ENCODE measurements at places on chromosomes 5 and 9. TPM values are rescaled to one million over a fixed set of nuclear protein-coding genes. Genes with fewer than 3 reads are reported as not detected.
A peak's percentile ranks its signal among the peaks of the same experiment; 100 is the strongest.

DNA sequence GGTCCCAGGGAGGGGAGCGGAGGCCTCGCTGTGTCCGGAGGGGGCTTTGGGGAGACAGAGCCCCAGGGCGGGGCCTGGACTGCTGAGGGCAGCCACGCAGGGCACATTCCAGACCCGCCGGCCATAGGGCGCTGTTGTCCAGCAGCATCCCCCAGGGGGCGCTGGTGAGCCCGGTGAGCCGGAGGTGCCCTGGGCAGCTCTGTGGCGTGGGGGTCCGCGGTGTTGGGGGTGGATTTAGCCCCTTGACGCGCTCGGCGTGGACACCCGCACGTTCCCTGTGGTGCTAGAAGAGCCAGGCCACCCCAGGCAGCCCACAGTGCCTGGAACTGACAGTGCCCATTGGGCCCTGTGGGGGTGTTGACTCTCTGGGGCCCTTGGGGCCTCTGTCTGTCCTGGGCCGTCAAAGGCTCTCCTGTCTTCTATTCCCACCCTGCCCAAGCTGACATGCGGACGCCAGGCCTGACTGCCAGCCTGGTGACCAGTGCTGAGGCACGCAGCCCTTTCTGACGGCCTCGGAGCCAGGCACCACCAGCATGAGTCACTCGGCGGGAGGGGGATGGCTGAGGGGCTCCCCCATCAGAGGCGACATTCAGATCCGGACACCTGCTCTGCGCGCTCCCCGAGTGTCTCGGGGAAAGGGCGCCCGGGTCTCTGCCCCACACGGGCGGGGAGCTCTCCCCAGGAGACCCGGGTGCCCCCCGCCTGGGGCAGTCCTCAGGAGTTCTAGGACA lies 23.9 kb downstream of the TPPP start:
- DNase-seq, result no peak

GRCh38 chr5:74977471-74977870 lies 74.9 kb downstream of the GCNT4 start:
- DNase-seq, result no peak

- no peak for DNase-seq
Observed at GRCh38 chr9:75147638-75148037, 59.3 kb downstream of the OSTF1 start.

DNA sequence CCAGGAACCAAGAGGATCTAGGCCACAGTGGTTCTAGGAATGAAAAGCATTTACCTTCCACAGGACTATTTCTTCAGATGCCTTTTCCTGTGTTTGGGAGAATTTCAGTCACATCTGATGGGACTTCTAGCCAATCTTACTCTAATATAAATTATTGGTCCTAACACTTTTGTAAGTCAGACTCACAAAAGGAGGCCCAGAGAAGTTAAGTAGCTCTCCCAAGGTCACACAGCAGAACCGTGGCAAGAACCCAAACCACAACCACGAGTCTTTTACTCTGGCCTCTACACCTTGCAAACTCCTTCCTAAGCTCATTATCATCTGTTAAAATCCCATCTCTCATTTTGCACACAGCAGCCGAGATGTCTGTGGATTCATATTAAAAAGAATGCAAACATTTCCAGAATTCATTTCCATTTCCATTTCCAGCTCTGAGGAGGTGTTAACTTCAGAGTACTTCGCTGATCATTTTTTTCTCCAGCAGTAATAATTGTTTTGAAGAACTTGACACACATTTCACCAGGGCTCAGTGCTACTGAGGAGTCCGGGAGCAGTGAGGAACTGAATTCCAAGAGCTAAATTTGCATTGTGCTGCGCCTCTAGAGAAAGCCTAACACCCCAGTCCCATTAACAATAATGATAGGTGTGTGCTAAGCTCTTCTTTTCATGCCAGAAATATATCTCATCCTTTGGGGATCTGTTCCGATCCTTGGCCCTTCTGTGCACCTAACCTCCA lies 168.1 kb downstream of the SEMA6A start:
- no peak for DNase-seq

GRCh38 chr5:118888556-118888955 lies 99.8 kb downstream of the DTWD2 start:
- DNase-seq, result no peak

DNA sequence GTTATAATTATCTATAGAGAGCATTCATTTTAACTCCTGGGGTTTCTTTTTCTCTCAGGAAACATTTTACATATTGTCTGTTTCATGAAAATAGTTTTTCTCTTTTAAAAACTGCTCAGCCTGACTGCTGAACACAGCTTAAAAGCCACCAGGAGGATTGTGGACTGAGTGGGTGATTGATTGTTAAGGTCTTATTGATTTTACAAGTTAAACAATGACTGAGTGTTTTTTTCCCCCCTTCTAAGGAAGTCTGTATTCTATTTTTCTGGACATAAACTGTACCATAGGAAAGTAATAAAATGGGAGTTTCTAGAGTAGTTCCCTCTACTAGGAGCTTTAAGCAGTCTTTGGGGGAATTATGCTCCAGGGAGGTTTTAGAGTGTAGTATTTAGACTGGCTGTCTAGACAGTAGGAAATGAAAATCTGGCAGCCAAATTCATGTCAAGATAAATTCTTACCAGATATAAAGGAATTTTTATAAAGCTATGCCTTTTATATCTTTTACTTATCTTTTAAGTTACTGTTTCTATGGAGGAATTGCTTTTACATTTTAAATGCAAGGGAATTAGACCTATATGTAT lies 463.9 kb downstream of the PRR16 start:
- no peak for DNase-seq

DNA sequence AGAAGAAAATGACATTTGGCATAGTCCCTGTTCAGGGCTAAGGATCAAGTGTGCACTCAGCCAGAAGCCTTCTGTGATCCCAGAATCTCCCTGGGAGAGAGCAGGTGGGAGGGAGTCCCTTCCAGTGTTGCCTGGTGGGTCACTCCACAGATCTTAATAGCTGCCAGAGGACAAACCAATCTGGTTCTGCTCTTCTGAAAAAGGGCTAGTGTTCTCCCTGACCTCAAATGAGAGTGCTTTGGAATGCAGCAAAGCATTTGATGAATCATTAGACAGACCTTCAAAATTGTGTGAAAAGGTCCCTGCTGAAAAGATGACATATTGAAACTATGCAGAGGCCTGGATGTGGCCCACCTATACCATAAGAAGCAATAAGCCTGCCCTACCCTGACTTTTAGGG lies 339.7 kb downstream of the TMEM232 start:
- no peak for DNase-seq

- no peak for DNase-seq
Observed at GRCh38 chr9:100457517-100457916, 15.4 kb upstream of the TMEFF1 start.

GRCh38 chr5:56343988-56344387 lies 110.9 kb upstream of the ANKRD55 start:
- no peak for DNase-seq

GRCh38 chr5:150624334-150625163 lies 15.9 kb upstream of the SYNPO start:
- no peak for DNase-seq

GRCh38 chr9:26339796-26340195 lies 552.8 kb downstream of the CAAP1 start:
- DNase-seq, result no peak

GRCh38 chr5:145407300-145408047 lies 427.7 kb downstream of the PRELID2 start:
- no peak for DNase-seq

GRCh38 chr5:60586307-60586901 lies 113.6 kb downstream of the DEPDC1B start:
- DNase-seq, result peak; percentile 13

DNA sequence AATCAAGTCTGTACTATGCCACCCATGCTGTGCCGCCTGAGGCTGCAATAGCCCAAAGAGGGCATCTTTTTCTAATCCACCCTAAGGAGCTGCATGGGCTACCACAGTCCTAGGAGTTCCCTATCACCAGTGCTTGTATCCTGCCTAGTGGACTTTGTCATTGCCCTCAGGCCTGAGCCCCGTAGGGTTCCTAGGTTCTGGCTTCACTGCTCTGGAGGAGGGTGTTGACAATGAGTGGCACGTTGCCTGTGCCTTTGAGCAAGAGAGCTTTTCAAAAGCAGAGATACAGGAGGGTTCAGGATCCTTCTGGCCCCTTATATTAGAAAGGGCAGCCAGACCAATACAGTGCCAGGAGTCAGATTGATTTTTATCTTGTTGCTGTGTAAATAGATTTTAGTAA lies 93.0 kb downstream of the PRDM6 start:
- DNase-seq, result no peak

GRCh38 chr5:1502046-1502736 lies 21.6 kb downstream of the LPCAT1 start:
- no peak for DNase-seq

DNA sequence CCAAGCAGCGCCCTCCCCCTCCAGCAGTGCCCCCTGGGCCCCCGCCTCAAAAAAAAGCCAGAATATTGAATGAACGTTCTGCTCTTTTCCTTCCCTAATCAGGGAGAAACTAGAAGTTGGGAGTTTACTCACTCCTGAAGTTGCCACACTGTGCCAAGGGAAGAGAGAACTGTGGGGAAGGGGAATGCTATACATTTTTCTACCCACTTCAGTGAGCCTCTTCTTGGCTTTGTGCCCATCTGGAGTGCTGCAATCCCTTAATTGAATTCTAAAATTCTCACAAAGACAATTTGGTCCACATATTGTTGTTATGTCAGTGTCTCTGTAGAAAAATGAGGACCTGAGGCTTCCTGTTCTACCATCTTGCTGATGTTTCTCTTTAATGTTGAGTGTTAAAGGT lies 443.7 kb downstream of the DIRAS2 start:
- DNase-seq, result no peak

- DNase-seq, result no peak
Observed at GRCh38 chr9:120845255-120845654, 2.5 kb upstream of the PSMD5 start.

DNA sequence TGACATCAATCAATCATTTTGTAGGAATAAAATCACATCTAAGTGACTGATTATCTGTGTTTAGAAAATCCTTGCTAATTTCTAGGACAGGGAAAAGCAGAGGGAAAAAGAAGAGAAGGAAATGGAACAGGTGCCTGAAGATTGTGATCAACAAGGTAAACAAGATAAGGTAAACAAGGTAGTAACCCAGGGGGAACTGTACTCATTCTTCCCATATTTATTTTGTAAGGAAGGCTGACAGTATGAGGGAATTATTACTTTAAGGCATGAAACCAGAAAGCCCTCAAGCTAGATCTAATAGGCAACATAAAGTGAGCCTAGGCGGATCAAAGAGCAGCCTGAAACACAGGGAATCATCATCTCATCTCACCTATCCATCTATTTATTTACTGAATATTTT lies 231.1 kb downstream of the MLLT3 start:
- DNase-seq, result no peak

GRCh38 chr5:142521706-142522105 lies 164.2 kb downstream of the FGF1 start:
- no peak for DNase-seq

DNA sequence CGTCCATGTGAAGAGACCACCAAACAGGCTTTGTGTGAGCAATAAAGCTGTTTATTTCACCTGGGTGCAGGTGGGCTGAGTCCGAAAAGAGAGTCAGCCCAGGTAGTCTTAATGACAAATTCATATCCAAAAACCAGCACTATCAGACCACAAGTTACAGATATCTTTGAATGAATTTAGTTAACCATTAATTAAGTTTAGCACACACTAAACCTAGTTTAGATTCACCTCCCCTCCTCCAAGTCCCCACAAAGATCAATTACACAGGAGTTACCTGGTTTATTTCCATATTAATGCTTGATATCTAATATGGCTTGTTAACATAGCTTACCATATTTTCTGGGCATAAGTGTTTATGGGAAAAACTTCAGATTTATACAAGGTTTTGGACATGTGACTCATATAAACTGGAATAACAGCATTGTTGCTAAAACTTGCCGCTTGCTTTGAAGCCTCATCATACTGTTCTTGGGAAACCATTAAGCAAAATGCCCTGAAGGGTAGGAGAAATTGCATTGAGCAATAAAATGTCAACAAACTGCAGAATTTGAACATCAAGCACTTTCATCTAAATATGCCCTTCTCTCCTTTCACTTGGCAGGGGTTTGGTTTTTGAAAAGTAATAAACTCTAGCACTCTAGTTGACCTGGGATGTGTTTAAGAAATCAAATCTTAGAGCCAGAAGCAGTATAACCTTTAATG lies 166.9 kb downstream of the SNCAIP start:
- DNase-seq, result no peak

DNA sequence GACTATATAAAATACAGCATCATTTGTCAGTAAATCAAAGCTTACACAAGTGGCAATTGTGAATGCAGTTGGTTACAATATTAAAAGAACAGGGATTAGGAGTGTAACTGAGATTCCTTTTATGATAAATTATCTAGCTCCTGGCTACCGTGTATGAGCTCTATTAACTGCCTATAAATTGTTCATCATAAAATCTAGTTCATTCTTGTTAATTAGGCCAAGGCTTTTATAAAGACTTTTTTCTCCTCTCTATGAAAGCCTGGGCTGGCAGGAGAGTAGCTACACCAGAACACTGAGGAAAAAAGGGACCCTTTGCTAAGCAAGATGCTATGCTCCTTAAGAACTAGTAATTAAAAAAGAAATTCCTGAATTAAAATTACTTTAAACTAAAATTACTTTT lies 132.4 kb upstream of the MEF2C start:
- no peak for DNase-seq

GRCh38 chr5:68424799-68425537 lies 209.4 kb downstream of the PIK3R1 start:
- no peak for DNase-seq

DNA sequence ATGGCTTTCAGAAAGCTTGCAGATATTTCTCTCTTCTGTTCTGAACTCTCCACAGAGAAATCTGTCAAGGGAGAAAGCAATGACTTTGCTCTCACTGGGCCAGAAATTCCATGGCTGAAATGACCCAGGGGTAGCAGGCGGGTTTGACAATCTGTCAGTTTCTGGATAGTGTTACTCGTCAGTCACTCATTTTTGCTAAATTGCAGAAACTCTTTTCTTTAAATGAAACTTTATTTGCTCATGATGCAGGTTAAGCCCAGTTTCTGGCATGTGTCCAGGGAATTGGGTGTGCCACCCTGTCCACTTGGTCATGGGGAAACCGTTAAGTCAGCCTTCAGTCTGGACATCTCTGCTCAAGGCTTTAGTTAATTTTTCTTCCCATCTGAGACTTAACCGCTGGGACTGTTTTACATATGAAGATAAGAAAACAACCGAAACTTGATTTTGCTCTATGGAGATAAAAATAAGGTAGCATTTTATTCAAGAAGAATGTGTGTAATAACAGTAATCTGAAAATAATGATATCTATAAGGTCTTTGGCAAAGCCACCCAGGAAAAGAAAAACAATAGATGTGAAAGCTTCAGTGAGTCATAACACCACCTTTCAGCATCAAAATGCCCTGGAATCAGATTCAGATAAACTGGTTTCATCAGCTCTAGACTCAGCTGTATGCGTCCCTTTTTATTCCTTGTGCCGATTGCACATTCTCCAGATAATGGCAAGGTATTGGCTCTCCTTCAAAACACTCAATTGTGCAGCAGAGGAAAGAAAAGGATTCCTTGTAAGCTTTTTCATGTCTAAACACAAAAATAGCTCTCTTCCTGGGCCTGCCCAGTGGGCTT lies 308.3 kb downstream of the ZSWIM6 start:
- DNase-seq, result no peak

Gene CDH6
- polyA plus RNA-seq, result 4.5 TPM

Gene IL17B
- polyA plus RNA-seq, result 297 TPM

Gene CDKN2B-AS1
- 0.26 TPM for polyA plus RNA-seq

Gene BARHL1
- polyA plus RNA-seq, result not detected

Gene SLC6A18
- not detected for polyA plus RNA-seq

Gene CFAP157
- polyA plus RNA-seq, result 1.4 TPM

Gene PCDHGB5
- polyA plus RNA-seq, result 4.1 TPM

Gene SLC36A3
- not detected for polyA plus RNA-seq

Gene GABRA6
- polyA plus RNA-seq, result not detected

Gene PCDHA11
- polyA plus RNA-seq, result 0.30 TPM
